ENCODE measurements at places on chromosomes 12 and 14.

DNA sequence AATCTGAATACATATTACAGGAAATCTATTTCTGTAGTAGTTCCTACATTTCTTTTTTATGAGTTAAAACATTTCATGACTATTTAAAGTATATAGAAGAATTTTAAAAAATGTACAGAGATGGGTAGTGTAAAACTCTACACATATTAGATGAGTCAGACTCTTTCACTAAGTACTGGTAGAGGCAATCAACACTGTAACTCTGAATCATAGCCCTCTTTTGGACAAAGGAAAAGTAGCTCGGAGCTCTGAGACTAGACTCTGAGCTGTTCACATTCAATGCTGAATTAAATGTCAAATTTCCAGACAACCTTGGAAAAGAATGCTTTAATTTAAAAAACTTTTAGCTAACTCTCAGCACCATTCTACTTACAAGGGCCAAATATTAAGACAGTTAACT is 3.4 kb downstream of the PTCSC3 start:
- DNase-seq: no peak

GRCh38 chr12:67025543-67026114 is 243.5 kb upstream of the CAND1 start:
- no peak for DNase-seq

DNA sequence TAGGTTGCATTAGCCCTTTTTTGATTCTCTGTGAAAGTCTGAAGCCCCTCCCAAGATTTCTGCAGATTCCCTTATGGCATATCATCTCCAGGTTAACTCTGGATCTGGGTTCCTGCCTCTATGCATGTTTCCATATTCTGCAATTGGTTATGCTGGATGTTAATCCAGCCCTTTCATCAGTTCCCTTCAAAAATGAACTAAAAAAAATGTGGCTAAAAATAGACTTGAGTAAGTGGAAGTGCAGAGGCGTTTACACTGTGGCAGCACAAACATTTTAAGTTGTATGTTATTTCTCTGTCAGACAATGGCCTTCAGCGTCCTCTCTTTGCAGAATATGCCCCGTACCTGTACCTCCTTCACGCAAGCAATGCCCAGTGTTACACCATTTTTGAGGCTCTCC is 11.4 kb downstream of the MGST1 start:
- DNase-seq: no peak

GRCh38 chr12:1865284-1865866 is 45.0 kb downstream of the LRTM2 start:
- no peak for DNase-seq

DNA sequence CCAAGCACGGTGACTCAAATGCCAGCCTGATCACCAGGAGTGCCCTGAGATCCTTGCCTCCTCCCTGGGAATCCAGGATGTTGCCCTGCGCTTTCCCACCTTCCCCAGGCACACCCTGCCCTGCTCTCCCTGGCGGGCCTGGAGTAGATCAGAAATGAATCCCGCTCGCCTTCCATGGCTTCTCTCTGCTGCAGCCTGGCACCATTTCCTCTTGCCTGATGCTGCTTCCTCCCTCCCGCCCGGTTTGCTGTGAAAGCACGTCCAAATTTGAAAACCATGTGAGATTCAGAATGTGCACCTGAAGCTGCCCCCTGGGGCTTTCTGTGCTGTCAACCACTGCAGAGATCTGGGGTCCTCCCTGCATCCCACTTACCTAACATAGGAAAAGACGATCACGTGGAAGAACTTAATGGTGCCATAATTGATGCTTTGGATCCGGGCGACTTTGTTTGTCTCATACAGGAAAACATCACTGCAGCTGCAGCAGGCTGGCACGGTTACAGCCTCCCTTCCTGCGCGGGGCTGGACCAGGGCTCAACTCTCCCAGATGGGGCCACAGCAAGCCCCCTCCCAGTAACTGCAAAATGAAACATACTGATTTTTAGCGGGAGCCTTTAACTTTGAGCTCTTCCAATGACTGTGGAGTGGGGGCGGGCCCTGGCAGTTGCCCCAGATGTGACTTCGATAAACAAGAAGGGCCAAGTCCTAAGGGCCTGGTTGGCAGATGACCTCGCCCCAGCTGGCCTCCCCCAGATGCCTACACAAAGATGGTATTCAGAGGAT is 24.9 kb upstream of the C12orf76 start:
- DNase-seq: no peak

- no peak for DNase-seq
Observed at GRCh38 chr12:106193394-106194215, 54.2 kb downstream of the CKAP4 start.

DNA sequence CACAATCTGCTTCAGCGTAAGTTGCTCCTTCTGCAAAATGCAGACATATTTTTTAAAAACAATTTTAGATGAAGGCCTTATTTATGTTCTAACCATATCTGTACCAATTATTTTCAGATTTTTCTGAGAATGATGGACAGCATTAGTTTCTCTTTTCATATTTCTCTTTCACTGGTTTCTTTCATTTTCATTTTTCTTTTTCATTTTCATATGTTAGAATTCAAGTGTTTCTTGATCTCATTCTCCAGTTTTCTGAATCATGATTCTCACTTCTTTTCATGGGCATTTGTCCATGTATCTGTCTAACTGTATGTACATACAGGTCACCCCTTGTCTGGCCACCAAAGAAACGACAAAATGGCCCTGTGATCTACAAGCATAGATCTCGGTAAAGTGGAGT is 346.6 kb downstream of the NAV3 start:
- DNase-seq: no peak

GRCh38 chr14:66237741-66238140 is 248.4 kb upstream of the CCDC196 start:
- DNase-seq: no peak

DNA sequence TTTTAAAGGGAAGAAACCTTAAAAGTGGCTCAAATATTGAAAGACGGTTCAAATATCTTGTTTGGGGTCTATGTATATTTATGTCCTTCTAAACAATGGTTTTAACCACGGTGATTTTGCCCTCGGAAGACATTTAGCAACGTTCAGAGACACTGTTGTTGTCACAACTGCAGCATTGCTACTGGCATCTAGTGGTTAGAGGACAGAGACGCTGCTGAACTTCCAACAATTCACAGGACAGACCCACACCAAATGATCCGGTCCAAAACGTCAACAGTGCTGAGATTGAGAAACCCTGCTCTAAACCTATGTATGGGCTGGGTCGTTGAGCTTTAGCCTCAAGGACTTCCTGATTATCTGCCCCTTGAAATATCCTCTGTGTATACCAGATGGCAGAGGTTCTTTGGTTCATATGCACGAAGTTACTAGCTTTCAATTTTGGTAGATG is 1.7 kb downstream of the ANGEL1 start:
- no peak for DNase-seq

- DNase-seq: no peak
Observed at GRCh38 chr14:72692696-72693095, 201.2 kb downstream of the DPF3 start.

GRCh38 chr12:24947541-24948419 is 1.1 kb downstream of the BCAT1 start:
- no peak for DNase-seq

DNA sequence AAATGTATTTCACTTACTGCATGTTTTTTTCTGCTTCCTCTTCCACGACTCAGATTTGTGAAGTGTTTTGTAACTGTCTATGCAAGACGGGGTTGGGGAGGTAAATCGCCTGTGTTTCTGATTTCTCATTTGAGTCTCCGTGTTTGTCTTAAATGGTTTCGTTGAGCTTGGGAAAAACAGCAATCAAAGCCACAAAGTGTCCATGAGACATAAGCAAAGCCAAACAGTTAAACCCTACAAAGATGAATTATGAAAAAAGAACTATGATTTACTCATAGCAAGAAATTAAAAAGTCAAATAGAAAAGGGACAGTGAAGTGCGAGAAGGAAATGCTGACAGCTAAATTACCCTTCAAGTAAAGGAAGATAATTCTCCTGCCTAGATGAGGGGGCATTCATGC is 164.3 kb upstream of the TMPO start:
- DNase-seq: no peak

GRCh38 chr12:124904306-124905098 is 9.9 kb downstream of the UBC start:
- no peak for DNase-seq

- no peak for DNase-seq
Observed at GRCh38 chr14:70067810-70068209, 120.9 kb downstream of the SLC8A3 start.

DNA sequence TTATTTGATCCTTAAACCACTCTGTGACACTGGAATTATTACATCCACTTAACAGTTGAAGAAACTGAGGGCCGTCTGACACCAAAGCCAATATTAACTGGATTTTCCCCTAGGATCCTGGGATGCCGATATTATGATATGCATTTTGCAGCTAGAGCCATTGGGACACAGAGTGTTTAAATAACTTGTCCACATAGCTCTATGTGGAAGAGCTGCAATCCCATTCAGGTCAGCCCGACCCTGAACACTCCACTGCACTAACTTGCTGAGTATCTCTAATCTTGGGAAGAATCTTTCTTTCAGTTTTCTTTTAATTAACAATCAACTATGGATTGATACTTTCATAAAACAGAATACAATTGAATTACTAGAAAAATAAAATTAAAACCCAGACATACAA is 37.9 kb downstream of the RMST start:
- DNase-seq: no peak

DNA sequence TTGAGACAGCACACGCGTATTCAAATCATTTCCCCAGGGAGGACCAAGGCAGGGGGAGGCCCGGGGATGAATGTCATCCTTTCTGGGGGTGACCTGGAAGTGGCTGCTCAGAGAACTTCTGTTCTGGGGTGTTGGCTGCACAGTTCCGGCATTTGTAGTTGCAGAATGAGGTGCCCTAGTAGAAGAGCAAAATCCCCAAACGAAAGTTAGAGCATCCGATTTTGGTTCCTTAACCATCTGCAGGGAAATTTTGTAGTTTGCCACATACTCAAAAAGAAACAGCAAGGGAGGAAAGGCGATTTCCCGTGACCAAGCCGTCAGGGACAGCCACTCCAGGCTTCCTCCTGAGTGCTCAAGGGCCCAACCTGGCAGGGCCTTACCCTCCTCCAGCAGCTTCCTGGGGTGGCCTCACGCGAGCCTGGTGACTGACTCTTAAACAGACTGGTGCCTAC is 13.0 kb upstream of the TRAF3 start:
- DNase-seq: no peak

- DNase-seq: no peak
Observed at GRCh38 chr12:95200128-95200894, 17.0 kb downstream of the FGD6 start.

DNA sequence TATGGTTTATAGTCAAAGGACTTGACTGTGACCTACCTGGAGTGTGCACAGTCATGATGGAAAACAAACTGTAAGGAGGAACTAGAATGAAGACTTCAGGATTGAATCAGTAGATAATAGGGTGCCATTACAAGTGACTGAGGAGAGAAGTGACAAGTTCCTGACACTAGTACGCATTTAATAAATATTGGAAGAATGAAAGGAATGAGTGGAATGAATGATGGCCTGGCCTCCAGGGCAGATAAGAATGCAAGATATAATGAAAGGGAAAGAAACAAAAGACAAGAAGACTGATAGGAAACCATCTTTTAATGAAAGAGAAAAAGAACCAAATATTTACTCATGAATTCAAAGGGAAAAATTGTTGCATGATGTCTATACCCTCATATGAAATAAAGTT is 44.7 kb upstream of the NEDD1 start:
- no peak for DNase-seq

GRCh38 chr12:63037746-63038712 is 103.1 kb upstream of the PPM1H start:
- DNase-seq: no peak

GRCh38 chr12:33314223-33314622 is 125.4 kb downstream of the SYT10 start:
- no peak for DNase-seq

DNA sequence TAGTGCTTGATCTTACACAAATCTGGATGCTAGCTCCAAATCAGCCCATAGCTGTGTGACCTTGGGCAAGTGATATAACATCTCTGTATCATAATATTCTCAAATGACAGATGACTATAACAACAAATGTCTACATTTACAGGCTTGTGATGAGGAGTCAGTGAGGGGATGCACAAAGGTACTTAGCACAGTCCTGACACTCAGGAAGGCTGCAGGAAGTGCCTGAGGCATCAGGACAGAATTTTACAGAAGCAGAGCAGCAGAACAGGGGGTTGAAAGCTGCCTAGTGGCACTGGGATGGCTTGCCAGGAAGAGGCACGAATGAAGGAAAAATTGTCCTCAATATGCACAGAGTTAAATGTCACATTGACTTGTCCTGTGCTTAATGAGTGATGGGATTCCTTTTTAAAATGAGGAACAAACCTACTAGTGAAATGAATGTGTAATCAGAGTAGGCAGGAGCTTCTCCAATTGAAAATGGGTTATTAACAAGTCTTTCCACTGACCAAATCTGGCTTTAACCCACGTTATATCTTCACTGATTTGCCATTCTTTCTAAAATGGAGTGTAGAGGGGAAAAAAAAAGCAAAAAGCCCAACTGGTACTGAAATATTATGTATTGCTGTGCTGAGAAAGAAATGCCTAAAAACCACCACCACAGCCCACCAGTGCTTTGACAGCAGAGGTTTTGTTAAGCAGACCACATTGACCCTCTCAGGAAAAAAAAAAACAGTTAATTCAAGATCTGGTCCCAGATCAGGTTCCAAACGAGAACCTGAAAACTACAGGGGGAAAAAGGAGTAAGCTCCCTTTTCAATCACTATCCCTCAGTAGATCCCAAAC is 11.6 kb downstream of the BTG1 start:
- no peak for DNase-seq

- DNase-seq: no peak
Observed at GRCh38 chr12:12510141-12510540, 52.5 kb downstream of the DUSP16 start.

DNA sequence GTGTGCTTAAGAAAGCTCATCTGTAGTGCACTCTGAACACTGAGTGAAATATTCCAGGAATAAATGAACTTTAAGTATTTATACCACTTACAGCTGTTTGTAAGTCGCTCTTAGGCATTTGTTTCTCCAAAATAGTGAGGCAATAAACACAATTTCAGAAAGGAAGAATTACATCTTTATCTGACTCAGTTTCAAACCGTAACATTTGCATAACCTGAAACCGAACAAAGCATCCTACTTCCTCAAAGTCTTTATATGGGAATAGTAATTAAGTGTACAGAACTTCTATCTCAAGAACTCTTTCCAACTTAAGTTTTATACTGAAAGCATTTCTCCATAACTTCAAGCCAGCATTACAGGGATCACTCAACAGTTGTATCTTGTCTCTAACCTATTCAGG is 58.4 kb downstream of the SOX5 start:
- no peak for DNase-seq

- DNase-seq: no peak
Observed at GRCh38 chr14:72801381-72801812, 92.5 kb downstream of the DPF3 start.

- no peak for DNase-seq
Observed at GRCh38 chr14:91891721-91892220, 24.4 kb upstream of the TC2N start.

DNA sequence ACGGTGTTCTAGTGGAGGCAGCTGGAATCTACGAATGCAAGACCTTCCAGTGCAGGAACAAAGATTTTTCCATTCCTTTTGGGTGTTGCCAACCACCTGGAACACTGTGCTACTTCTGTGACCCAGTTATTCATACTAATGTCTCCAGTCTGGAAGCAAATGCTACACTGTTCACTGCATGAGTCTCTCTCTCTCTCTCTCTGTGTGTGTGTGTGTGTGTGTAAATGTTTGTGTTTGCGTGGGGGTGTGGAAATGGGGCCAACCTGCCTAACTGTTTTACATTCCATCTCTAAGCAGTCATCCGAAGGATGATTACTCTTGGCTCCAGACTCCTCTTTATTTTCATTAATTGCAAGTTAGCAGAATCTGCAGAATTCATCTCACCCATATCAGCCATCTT is 29.9 kb upstream of the YBX3 start:
- DNase-seq: no peak

GRCh38 chr12:108789546-108789945 is 58.2 kb upstream of the CORO1C start:
- no peak for DNase-seq
